Esophagus squamous epithelium (tissue), 5 donors: ENCODE measurements at places on chromosomes 5 and 9.

- DNase-seq: no peak
Observed at GRCh38 chr5:72653586-72653985, 146.4 kb upstream of the ZNF366 start.

DNA sequence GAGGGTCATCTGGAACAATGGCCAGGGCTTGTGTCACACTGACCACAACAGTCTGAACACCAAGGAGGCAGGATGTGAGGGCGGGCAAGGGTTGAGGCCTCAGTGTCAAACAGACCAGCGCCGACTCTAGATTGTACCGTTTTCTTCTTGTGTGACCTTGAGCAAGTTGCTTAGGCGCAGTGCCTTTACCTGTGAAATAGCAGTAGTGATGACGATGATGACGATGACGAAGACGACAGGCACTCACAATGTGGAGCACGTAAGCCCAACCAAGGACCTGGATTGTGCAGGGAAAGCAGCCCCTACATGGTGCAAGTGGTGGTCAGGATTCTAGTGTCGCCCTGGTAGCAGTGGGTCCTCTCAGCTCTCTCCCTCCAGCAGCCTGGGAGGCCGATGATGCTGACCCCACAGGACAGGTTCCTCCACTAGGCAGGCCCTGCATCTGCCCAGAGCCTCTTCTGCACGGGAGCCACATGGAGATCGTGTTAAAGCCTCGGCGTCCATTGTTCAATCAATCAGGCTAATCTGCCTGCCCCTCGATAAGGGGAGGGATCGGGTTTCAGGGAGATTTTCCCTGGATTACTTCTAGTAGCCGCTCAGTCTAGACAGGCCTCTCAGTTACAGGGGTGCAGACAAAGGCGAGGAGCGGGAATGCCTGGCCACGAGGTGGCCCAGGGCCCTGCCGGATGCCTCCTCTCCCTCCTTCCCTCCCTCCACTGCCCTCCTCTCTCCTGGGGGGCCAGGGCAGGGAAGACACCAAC is 91.7 kb downstream of the MACROH2A1 start:
- DNase-seq: no peak

GRCh38 chr9:37146410-37146809 is 26.0 kb downstream of the ZCCHC7 start:
- DNase-seq: no peak

GRCh38 chr5:32020946-32021345 is 153.2 kb downstream of the GOLPH3 start:
- DNase-seq: no peak

DNA sequence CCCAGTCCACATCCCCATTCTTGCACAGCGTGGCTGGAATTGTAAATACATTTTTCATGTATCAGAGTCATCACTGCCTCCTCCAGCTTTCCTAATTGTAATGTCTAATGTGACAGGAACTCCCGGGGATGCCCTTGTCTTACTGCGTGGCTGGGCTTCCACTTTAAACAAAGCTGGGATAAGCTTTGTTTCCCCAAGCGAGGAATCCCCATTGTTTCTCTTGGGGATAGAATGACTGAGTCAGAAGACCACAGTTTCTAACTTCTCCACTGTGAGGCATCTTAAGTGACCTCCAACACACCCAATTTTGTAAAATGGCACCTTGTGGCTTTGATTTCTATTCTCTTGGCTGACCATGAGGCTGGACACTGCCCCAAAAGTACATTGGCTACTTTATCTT is 22.4 kb downstream of the ARPC5L start:
- DNase-seq: no peak

- no peak for DNase-seq
Observed at GRCh38 chr5:8213701-8214240, 344.8 kb downstream of the MTRR start.

DNA sequence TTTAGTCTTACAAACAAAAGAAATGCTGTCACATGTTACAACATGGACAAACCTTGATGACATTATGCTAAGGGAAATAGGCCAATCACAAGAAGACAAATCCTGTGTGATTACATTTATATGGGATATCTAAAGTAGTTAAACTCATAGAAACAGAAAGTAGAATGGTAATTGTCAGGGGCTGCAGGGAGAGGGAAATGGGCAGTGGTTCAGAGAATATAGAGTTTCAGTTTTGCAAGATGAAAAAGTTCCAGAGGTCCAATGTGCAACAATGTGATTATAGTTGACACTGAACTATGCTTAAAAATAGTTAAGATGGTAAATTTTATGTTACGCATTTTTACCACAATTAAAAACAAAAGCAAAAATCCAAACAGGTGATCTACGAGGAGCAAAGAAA is 265.5 kb downstream of the NDUFS4 start:
- DNase-seq: no peak

- no peak for DNase-seq
Observed at GRCh38 chr9:134653259-134654009, 11.8 kb downstream of the COL5A1 start.

- no peak for DNase-seq
Observed at GRCh38 chr5:124514956-124515355, 231.5 kb downstream of the ZNF608 start.

DNA sequence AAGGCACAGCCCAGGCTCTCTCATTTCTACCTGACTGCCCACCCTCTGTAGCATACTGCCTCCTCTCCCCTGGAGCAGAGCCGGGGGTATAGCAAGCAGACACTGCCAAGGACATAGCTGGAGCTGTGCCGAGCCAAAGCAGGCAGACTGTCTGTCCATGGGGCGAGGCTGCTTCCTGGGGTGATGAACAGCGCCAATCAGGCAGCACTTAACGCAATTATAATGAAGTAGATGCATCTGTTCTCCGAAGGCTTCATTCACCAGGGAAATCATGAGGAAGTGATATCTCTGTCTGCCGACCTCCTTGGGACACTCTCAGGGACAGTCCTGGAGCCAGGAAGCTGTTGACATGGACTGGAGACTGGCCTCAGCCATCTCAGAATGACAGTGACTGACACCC is 230.7 kb downstream of the ASTN2 start:
- DNase-seq: no peak

DNA sequence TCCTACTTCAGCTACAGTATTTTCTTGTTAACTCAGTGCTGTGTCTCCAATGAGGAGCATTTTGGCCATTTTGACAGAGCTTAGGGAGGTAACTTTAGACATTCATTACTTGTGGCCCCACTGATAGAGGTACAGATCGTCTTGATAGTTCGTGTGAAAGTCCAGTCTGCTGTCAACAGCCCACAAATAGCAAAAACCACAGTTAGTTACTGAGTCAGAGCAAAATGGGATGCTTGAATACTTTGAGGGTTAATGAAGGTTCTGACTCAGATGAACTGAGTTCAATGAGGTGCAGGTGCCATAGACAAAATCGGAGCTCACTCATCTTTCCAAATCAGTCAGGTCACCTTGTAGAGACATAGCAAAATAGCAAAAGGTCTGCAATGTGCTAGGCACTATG is 163.1 kb upstream of the TLE4 start:
- DNase-seq: no peak

- DNase-seq: no peak
Observed at GRCh38 chr9:71783120-71783523, 14.8 kb upstream of the CEMIP2 start.

DNA sequence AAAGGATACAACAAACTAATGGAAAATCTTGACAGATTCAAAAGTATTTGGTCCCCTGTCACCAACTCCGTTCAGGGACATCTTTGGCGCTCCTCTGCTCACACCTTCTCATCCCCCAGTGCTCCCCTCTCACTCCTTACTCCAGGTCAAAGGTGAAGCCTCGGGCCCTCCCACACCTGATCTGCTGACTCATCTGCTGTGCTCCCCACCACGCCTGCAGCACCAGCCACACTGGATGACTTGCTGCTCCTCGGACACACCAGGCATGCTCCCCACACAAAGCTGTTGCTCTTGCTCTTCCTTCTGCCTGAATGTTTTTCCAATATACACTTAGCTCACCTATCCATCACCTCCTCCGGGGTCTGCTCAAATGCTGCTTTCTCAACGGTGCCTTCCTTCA is 123.4 kb downstream of the ESM1 start:
- no peak for DNase-seq

DNA sequence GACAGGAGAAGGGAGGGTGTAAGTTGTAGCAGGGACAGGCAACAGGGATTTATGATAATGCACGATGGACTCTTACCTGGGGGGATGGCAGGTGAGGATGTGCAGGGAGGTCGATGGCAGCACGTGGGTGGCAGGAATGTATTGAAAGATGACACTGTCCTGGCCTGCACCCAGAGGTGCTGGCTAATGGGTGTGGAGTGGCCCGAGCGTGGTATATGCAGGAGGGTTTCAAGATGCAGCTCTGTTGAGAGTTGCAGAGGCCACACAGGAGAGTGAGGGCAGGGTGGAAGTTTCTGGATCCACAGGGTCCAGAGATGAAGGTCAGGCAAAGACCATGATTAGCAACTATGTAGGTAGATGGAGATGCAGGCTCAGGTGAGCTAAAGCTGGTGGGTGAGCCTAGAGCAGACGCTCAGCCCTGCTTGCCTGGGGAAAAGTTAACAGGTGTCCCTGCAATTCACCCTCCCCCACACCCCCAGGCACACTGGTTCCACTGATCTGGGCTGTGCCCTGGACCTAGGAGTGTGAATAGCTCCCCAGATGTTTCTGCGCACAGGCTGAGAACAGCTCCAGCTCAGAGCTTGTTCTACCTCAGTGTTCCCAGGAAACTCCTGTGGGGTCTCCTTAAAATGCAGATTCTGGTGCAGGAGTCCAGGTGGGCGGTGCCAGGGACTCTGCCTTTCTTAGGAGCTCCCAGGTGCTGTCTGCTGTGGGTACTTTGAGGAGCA is 21.5 kb upstream of the S1PR3 start:
- DNase-seq: no peak

DNA sequence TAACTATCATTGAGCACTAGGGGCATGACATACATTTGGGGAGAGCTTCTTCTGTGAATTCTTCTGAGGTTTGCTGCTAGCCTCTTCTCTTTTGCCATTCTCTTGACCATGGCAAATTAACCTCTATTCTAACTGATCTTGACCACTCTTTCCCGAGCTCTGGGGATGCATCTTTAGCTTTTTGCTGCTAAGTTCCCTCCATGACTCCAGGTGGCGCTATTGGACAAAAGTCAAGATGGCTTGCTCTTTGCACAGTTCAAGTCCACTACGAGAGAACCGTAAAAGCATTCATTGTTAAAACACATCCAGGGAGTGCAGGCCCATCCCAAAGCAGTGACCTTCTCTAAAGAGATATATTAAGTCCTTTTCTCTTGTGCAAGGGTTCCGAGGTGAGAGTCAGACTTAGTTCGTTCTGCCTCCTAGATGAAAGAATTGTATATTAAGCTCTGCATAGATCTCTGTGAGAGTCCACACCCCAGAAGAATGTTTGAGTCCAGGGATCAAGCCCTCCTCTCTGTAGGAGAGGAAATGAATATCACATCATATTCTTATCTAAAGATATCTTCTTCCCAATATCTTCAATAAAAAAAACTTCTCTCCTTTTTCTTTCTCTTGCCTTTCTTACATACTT is 1152.9 kb upstream of the CDH6 start:
- no peak for DNase-seq

GRCh38 chr9:77451507-77451906 is 196.6 kb downstream of the GNA14 start:
- no peak for DNase-seq

- DNase-seq: no peak
Observed at GRCh38 chr5:178996156-178996555, 1.0 kb upstream of the GRM6 start.

DNA sequence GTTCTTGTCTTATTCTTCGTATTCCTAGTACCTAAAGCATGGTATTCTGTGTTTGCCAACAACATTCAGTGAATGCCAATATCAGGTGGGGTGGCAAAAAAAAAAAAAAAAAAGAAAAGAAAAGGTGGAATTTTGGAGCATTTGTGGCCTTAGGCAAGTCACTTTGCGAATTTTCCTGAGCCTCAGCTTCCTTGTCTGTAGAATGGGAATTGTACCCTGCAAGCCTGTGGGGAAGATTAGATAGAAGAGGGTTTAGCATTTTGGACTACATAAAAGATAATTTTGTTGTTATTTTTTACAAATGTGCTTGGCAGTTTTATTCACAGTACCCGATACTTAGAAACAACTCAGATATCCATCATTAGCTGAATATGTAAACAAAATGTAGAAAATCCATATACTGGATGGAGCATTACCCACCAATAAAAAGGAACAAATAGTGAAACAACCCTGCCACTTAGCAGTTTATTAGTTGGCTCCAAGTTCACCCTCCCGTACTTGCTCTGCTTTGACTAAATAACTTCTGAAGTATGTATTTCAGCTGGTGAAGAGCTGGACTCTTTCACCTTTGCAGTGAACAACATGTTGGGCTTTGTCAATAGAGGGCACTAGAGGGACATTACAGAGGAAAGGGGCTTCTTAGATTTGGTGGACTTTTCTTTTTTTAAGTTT is 13.6 kb downstream of the UBE2D2 start:
- no peak for DNase-seq

DNA sequence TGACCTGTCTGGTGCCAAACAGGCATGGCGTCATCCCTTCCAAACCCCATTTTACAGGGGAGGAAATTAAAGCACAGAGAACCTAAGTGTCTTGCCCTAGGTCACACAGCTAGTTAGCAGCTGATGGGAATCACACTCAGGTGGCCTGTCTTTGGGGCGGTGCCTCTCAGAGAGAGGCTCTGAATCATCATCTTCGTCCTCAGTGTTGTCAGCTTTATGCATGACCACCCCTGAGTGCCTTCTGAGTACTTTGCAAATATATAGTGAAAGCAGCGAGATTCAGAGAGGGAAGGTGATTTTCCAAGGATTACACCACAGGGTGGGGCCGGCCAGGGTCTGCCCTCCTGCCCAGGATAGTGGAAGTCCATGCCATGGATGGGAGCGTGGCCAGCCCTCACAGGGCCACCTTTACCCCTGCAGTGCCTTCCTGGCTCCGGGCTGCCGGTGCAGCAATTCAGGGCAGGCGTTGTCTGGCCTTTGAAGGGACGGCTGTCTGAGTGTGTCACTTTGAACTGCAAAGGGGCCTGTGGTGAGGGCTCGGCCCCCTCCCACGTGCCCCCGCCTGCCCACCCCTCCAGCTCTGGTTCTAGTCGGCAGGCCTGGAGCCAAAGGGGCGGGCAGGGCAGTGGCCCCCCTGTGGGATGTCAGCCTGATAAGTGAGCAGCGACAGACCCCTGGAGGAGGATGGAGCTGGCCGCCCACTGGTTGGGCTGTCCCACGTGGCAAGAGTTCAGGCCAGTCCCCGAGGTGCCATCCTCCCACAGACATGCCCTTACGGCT is 16.9 kb downstream of the LMX1B start:
- no peak for DNase-seq

GRCh38 chr9:29245351-29245750 is 1672.1 kb upstream of the C9orf72 start:
- no peak for DNase-seq

DNA sequence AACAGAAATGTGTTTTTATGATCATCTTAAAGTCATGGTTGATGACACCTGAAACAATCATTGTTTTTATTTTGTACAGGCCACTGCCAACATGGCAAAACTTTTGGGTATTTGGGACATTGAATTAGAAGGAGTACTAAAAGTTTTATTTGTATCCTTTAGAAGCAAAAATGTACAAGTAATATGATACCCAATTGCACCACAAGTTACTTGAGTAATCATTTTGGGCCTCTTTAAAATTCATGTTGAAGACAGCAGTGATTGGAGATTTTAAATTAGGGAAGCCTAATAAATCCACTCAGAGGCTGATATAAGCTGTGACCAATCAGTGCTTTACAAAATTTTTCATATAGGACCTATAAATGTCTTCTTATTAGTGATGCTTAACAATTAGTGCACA is 212.9 kb downstream of the MARCHF11 start:
- no peak for DNase-seq
